Omental fat pad (tissue), 4 donors: ENCODE measurements at places on chromosomes 2 and 18. TPM values are rescaled to one million over a fixed set of nuclear protein-coding genes. Genes with fewer than 3 reads are reported as not detected.

GRCh38 chr2:11729362-11730212, 16.8 kb upstream of the LPIN1 start:
- DNase-seq, result no peak

DNA sequence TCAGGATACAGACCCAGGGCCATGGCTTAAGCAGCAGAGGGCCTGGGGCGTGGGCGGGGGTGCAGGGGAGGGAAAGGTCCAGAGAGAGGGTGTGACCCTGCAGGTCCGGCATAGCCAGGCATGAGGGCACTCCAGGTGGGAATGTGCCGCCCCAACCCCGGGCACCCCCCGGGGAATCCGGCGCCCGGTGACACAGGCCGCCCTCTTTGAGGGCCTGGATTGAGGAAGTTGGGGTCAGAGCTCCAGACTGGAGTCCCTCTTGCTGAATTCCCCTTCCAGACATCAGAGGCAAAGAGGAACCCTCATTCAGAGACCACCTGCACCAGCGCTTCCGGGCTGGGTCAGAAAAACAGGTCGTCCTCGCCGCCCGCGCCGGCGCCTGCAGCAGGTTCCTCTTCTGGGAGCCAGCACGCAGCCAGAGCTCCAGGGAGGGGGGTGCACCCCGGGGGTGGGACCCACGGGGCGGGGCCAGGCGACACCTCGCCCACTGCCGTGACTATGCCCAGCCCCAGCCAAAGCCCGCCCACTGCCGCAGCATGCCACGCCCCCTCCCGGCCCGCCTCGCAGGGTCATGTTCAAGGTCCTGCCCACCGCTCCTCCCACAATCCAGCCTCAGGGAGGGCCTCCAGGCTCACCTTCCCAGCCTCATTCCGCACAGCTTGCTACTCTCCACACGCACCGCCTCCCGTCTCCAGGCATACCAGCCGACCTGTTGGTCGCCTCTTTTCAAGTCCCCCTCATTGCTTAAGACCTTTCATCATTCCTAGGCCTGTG, 98.3 kb upstream of the ID2 start:
- peak; percentile 75 for DNase-seq

DNA sequence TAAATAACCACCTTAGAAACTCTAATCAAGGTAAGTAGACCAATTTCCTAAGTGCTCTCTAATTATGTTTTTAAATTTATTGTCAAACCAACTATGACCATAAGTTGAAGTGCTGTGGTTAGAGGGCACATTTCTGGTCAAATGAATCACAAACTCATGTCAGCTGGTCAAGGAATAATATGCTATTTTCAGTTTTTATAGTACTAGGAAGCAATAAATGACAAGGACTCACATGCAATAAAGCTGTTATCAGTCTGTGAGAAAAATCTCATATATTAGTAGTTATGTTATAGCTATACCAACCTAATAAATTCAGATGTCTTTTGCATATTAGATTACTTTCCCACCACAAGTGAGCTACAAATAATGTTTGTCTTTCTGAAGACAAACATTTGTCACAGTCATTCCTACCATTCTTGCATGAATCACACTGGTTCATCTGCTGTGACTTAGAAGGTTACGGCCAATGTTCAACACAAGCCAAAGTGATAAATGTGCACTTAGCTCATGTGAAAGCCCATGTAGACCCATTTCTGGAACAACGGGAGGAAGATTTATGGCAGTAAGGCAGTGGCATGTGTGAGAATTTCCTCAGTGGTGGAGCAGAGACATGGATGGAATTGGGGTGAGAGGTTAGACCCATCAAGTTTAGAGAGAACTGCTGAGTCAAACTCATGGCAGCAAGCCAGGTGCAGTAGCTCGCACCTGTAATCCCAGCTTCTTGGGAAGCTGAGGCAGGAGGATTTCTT, 27.4 kb upstream of the CCNYL1 start:
- no peak for DNase-seq

DNA sequence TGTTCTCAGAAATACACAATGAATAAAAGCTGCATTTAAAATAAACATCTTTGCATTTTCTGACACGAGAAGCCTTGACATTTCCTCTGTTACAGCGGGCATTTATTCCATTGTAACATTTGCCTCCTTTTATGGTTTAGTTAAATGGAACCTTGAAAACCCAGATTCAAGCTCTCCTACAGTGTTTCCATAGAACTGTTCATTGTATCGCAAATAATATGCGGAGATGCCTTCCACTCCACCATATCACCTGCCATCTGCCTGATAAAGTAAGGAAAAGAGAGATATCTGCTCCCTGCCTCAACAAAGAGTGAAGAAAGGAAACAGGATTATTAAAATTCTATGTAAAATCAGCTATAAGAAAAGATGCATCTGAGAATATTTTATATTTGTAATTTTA, 69.8 kb downstream of the CDH19 start:
- DNase-seq, result no peak

POTEI gene
- 0.13 TPM for total RNA-seq

DNA sequence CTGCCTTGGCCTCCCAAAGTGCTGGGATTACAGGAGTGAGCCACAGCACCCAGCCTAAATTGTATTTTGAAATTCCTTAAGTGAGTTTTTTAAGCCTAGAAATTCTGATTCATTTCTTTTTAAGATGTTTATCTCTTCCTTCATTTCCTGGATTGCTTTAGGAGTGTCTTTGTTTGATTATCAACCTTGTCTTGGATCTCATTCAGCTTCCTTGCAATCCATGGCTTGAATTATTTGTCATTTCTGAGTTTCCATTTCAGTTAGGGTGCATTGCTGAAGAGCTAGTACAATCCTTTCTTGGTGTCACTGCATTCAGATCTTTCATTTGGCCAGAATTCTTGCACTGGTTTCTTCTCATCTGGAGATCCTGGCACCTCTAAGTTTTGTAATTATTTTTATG, 606.4 kb upstream of the ZNF804A start:
- DNase-seq, result no peak

DNA sequence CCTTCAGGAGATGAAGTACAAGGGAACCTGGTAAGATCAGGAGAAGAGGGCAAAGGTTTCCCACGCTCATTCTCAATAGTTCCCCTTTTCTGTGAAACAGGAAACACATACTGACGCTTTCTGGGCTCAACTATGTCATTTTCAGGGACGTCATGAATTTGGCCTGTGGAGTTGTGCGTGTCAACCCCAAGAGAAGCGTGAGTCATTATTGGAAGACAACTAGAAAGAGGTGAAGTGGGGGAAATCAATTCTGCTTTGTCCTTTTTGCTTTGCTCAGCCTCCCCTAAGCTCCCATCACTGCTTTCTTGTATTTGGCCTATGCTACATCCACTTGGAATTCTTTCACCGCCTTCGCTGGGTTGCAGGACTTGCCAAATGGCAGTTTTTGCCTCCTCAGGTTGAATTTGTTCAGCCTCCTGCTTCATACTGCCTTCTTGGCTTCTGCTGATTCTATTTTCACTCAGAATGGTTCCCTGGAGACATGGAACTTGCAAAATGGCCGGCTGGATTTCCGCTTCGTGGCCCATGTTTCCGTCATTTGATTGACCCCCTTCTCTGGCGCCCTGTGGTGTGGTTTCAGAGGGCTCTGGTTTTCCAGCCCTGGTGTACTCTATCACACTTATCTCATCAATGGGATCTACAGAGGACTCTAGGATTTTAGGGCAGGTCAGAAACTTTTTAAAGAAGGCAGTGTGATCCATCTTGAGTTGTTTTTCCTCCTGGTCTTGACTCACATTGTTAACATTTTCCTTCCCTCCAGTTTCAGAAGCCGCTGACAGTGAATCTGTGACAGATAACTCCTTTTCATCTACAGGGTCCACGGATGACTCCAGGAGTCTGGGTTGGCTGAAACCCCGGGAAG, 93.3 kb downstream of the ALPK2 start:
- no peak for DNase-seq

DNA sequence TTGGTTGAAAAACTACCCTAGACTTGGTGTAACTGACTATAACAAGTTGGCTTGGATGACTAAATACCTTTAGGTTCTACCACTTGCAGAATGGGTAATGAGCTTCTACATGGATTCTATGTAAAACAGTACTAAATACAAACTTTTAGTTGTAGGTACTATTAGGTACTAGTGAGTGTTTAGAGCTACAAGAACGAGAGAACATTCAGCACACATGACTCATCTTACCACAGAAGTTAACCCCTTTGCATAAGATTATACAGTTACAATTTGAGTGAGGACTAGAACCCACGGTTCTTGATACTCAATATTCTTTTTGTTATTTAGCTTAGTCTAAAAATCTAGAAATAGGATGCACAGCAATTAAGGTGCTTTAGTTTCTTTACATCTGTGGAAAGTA, 101.7 kb upstream of the TFCP2L1 start:
- no peak for DNase-seq

GRCh38 chr18:74645679-74646078, 48.0 kb downstream of the ZNF407 start:
- DNase-seq, result no peak

SULT1C4 gene
- 3.6 TPM for total RNA-seq

GRCh38 chr2:73218298-73218697, 4.3 kb downstream of the SMYD5 start:
- no peak for DNase-seq

DNA sequence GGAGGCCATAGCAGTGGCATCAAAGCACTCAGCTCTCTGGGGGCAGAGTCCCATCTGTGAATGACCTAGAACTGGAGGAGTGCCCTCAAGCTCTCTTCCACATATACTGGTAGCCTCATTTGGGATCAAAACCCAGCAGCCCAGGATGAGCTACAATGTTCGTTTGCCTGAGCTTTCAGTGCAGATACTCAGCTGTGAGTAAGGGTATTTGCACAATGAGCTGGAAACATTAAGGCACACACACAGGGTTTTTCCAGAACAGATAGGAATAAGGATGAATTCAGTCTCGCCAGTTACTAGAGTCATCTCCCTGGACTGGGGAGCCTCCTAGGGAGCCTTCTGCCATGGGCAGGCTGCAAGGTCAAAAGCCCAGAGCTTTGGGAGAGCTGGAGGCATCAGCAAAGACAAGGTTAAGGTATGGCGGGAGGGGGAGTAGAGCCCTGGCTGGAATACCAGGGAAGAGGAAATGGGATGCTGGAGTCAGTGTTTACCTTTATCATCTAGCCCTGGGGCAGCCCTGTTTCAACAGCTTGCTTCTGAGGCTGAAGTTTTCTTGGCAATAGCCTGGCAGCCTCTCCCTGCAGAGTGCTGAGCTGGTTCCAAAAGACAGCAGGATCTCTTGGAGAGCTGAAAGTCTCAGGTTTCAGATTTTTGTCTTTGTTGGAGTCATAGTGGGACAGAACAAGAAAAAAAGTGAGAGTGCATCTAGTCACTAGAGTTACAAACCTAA, 187.7 kb downstream of the LOXHD1 start:
- DNase-seq, result no peak

DNA sequence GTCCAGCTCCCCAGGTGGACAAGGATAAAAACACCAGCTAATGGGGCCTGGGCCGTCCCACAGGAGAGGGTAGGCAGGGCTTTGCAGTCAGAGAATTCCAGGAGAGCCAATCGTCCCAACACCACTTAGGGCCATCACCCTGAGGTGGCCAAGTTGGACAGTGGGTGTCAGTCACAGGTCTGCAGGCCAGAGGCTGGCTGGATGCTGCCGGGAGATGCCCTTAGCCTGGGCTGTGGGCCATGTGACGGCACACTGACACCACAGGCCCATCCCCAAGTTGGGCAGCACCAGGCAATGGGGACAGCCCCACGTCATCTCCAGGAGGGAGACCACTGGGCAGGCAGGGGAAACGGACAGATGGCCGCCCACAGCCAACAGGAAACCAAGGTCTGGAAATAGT, 53.9 kb downstream of the KIF1A start:
- DNase-seq, result no peak

DNA sequence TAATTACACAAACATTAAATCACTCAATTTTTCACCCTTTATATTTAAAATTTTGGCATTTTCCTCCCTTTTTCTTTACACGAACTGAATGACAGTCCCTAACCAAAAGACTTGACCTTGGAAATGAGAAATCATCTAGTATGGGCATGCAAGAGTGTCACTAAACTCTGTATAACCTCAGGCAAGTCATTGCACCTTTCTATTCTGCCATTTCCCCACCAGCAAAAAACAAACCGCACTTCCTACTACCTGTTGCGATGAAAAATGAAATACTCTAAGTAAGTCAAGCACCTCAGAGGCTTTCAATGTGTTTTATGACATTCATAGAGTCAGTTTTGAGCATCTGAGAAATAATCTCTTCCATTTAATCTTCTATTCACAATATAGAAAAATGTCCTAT, 44.1 kb downstream of the ANKRD44 start:
- DNase-seq, result no peak

DNA sequence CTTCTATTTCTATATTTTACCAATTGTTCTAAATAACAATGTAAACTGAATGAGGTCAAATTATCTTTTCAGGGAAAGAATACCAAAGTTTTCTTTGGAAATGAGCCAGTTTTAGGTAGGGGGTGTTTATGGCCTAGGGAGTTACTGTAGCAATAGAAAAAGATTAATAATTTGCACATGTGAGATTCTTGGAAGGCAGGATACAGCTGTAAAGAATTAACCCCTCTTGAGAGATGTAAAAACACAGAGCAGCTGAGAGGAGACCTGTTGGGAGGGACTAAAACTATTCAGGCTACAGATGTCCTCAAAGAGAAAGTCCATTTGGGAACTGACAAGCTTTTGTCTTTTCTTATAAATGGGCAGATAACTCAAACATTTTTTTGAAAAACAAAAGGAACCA, 182.2 kb downstream of the FIGN start:
- DNase-seq, result no peak

PROKR1 gene
- 1.7 TPM for total RNA-seq

GRCh38 chr2:216643986-216644659, 10.9 kb downstream of the IGFBP2 start:
- DNase-seq, result no peak

DNA sequence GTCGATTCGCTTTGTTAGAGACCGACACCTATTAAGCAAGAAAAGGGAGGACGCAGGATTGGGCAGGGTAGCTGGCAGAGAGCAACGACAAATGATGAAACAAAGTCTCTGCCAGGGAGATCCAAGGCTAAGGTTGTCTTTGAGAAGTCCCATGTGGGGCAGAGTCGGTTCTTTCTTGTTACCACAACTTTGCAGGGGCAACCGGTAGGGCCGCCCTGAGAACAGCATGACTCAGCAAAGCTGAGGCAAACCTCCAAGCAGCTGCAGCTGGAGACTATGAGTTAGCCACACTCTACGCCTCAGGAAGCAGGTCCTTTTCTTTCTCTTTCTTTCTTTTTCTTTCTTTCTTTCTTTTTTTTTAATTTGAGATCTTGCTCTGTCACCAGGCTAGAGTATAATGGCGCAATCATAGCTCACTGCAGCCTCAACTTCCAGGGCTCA, 452.3 kb upstream of the ID2 start:
- DNase-seq, result no peak

RNF125 gene
- total RNA-seq, result 7.3 TPM

GRCh38 chr18:39959839-39960238, 1995.2 kb upstream of the PIK3C3 start:
- no peak for DNase-seq

DNA sequence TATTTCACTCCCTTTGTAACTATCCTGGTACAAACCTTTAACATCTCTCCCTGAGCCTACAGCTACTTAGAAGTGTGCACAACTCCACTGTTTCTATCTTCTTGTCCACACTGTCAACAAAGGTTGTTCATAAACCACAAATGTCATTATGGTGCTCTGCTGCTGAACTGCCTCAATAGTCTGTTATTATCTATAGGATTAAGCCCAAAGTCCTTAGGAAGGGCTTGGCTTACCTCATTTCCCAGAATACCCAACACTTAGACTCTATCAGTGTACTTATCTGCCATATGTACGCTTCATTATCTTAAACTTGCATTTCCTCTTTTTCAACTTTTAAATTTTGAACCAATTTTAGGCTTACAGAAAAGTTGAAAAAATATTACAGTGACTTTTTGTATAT, 94.2 kb downstream of the HNMT start:
- DNase-seq, result no peak

ZC3H8 gene
- 13.0 TPM for total RNA-seq
